Tongue (tissue), 3 donors: ENCODE measurements at places on chromosomes 1 and 21.
A peak's percentile ranks its signal among the peaks of the same experiment; 100 is the strongest.

GRCh38 chr1:179380299-179380698, 14.5 kb downstream of the AXDND1 start:
- no peak for DNase-seq

- DNase-seq: no peak
Measured at GRCh38 chr1:33188572-33189275, 6.9 kb upstream of the TRIM62 start.

GRCh38 chr1:21601278-21602048, 67.7 kb downstream of the RAP1GAP start:
- DNase-seq: no peak

DNA sequence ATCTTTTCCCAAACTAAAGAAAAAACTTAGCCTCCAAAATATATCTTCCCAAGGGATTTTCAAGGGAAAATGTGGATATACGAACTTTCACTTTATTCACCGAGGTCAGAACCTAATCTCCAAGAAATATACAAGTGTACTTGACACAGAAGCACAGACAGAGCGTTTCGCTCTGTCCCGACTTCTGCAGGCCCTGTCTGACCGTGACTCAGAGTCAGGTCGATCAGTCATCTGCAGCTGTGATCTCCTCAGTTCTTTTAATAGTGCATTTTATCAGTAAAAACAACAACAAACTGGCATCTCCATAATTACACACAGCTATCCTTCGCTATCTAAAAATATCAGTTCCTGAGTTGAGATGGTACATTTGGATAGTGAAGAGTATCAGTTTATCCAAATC, 226.6 kb downstream of the TM2D1 start:
- DNase-seq: no peak

DNA sequence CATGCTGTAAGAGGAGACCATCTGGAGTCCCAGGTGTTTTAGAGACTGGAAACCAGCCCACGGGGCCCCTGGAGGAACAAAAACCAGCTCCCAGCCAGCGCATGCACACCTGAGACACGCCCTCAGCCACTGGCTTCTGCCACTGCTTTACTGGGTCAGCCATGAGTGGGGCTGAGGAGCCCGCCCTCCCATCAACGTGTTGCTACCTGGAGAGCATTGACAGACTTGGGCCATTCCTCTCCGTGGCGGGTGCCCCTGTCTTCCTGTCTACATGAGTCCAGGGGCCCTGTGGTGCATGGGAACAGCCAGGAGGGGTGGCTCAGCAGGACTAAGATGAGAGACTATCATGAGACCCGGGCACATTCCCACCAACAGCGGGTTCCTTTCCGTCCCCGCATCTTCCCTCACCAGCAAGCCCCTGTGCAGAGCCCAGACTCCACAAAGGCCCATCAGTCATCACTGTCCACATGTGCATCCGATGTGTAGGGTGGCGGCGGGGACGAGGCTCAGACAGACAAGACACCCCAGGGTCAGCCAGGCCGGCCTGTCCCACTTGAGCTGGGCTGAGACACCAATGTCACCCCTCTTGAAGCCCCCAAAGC, 45.4 kb upstream of the POFUT2 start:
- DNase-seq: no peak

DNA sequence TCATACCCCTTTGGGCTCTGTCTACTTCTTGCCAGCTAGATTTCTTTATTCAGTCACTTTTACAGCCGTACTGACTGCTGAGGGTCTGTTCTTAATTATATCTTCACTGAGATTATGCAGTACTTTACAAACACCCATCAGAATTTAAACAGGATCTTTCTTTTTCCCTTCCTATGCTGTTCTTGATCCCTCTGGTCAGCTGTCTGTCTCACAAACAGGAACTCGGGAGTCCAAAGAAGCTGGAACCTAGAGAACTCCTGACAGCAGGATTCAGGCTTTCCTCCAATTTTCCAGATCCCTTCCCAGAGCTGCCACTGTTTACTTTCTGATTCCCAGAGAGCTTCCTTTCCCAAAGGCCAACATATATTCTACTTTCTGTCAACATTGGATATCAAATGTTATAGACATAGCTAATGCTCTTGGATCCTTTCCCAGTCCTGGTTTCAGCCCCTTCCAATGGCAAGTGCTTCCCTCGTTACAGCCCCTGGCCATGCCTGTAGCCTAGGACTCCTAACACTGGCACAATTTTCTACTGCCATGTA, 59.5 kb downstream of the ATP2B4 start:
- DNase-seq: peak; percentile 86

- DNase-seq: no peak
Measured at GRCh38 chr1:25197982-25198662, 34.2 kb downstream of the SYF2 start.

DNA sequence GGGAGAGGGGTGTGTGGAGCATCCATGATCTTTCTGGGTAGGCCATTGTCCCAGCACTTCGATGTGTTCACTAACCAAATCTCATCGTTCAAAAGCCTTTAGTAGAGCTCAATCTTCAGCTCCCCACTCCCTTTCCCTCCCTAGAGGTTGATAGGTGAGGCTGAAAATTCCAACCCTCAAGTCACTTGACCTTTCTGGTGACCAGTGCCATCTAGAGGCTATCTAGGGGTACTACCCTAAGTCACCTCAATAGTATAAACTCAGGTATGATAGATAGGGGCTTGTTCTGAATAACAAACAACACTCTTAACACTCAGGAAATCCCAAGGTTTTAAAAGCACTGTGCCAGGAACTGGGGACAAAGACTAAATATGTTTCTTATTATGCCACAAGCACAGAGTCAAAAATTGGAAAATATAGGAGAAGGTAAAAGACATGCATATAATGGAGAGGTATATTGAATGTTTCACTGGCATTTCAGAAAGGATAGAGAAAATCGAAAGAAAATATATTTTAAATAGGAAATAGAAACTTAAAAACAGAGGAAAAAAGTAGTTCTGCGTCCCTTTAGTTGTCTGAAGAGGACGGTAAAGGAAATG, 42.9 kb upstream of the CD53 start:
- no peak for DNase-seq

DNA sequence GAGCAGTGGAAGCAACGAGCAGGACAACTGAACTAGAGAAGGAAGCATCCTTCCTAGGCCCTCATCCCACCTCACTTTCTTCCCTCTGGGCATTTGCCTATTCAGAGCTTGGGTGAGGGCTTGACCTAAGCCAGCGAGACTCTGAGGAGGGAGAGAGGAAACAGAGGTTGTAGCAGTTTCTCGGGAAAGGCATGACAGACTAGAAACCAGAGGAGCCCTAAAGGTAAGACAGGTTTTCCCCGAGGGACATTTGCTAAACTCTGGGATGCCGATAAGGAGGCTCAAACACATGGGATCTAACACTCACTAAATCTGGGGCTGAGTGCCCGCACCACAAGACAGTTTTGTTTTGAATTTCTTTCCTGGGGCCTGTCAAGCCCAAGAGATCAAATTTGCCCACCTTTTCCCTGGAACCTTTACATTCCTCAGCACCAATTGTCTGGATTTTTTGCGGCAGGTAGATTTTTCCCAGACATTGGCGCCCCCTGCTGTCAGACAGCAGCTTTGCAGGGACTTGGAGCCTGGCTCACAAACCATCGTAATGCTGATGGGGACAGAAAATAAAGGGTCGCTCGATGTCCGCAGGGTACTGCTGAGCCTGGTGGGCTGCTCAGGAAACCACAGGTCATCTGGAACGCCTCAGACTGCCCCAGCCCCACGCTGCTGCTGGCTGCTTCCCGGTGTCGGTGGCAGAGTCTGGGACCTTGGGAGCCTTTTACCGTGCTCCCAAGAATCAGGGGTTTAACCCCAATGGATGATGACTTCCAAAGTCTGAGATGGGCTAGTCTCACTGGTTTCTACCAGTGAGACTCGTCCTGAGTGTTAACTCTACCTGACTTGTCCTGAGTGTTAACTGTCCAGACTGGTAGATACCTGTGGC, 23.4 kb upstream of the TSPAN2 start:
- peak; percentile 53 for DNase-seq

- peak; percentile 63 for DNase-seq
Measured at GRCh38 chr1:224173523-224173922, 9.5 kb upstream of the DEGS1 start.

DNA sequence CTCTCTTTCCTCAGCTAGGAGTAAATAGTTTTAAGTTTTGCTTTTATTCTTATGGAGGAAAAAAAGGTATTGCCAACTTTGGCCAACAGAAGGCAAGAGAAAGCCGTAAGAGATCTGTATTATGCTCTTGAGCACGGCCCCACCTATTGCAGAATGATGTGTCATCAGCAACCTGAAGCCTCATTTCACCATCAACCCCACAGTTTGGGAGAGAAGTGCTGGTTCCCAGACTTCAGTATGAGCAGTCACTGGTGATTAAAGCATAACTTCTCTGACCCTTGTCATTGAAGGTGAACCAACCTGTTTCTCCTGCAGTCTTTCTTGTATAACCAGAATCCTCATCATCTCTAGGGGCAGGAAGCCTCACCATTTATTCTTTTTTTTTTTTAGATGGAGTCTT, 100.2 kb downstream of the SIPA1L2 start:
- no peak for DNase-seq

GRCh38 chr1:223411309-223411708, 18.1 kb downstream of the CCDC185 start:
- no peak for DNase-seq

GRCh38 chr1:18511874-18512150, 31.1 kb downstream of the KLHDC7A start:
- DNase-seq: no peak

DNA sequence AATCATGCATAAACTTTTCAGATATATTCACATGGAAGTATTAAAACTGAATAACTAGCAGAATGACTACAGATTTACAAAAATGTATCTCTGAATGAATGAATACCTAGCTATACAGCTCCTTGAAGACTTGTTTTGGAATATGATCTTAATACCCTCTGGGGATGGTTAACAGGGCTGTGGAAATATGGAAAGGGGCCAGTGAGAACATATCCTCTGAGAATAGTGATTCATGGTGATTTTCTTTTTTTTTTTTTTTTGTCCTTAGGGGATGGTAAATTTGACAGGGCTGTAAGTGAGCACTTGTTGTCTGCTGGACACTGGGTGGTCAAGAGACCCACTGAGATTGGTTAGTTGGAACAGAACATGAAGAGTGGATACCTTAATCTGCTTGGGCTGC, 80.7 kb upstream of the HP1BP3 start:
- DNase-seq: no peak

GRCh38 chr1:90834886-90835660, 118.0 kb upstream of the BARHL2 start:
- DNase-seq: no peak

DNA sequence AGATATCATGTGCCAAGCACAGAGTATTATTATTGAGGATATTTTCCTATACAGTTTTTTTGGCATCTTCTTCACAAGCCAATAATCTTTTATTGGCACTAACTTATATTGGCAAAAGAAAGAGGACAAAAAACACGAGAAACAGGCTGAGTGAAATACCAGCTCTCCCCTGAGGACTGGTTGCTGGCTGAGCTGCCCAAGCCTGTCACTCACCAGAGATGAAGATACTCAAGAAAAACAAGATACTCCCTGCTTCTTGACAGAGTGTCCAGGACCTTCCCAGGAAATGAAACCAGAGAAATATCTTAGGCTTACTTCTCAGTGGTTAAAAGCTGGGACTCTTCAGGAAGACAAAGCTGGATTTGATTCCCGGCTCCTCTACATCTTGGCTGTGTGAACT, 35.9 kb upstream of the ATP1B1 start:
- peak; percentile 40 for DNase-seq

- no peak for DNase-seq
Measured at GRCh38 chr21:38957575-38958322, 152.0 kb downstream of the ETS2 start.

GRCh38 chr1:208174731-208175507, 69.3 kb downstream of the PLXNA2 start:
- peak; percentile 68 for DNase-seq

DNA sequence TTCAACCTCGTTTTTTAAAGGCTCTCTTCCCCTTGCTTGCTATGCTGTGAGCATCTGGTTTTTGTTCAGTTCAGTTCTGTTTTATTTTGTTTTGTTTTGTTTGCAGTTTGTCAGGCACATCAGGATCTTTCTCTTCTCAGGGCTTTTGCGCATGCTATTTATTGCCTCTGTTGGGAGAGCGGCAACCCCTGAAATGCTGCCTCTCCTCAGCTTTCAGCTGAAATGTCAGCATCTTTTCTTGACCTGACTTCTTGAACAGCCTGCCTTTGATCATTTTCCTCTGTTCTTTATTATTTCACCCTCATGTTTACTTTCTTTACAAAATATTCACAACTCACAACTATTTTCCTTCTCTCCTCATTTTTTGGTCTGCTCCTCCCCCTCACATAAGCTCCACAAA, 50.4 kb upstream of the RC3H1 start:
- DNase-seq: peak; percentile 5

- peak; percentile 1 for DNase-seq
Measured at GRCh38 chr21:44657635-44658540, at the start of gene KRTAP12-3. Gene KRTAP12-3 (plus strand): TSS chr21:44657932. CDS start chr21:44657980, 48 bp downstream.

DNA sequence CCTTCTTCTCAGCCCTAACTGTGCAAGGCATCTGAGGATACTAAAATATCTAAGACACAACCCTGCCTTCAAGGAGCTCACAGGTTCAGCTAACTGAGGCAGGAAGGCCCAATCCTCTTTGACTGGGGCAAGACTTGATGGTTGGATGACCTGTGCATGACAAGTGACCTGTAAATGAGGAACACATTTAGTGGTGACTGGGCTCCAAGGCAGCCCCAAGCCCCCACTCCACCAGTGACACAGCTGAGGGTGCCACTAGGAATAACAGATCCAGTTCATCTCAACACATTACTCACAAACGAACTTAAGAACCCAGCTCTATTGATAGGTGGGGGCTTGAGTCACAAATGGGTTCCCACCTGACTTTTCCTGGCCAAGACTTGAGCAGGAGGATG, 244.7 kb upstream of the IRF2BP2 start:
- no peak for DNase-seq
